ENCODE measurements at places on chromosomes 7 and 10.
A peak's percentile ranks its signal among the peaks of the same experiment; 100 is the strongest.

DNA sequence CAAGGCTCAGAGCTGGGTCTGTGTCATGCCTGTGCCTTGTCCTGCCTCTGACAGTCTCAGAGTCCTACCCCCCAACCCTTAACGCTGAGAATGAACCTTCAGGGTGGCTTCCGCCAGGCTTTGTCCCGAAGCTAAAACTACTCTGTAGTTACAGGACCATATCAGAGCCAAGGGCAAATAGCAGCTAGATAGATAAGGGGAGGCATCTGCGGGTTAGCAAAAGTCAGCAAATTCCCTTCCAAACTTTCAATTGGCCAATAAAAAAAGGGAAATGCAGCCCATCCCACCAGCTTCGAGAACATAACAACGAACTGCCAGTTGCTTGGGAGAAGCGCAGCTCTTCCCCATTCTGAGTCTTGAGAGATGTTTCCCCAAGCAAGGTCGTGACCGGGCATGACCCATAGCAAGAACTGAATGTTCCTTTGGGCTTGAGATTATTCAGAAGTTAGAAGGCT lies 17.7 kb downstream of the CCL24 start:
- peaks cover 11% of the 10 kb centered on the region for H3K4me1 ChIP-seq
- peaks cover 59% of the 10 kb centered on the region for H3K27me3 ChIP-seq
- H3K4me3 ChIP-seq = no peak overlapping the region
- H3K36me3 ChIP-seq = no peaks in the 10 kb centered on the region
- no peak for ATAC-seq
- H3K27ac ChIP-seq = no peak overlapping the region

DNA sequence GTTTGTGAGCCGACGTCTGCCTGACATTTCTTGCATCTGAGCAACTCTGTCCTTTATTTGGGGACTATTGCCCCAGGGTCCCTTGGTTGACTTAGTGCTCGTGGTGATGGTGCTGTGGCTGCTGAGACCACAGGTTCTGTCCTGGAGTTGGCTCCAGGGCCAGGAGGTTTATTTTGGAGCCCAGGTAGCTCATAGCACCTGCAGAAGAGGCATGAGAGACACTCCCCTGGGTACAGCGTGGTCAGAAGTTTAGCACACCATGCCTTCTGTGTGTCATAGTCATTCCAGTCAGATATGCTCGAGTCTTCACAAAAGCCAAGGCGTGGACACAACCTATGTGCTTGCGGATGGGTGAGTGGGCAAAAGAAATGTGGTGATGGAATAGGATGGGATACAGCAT lies 496.9 kb downstream of the TCERG1L start:
- no peak overlapping the region for H3K4me3 ChIP-seq
- H3K27ac ChIP-seq = no peak overlapping the region
- no peaks in the 10 kb centered on the region for H3K4me1 ChIP-seq
- ATAC-seq = no peak

DNA sequence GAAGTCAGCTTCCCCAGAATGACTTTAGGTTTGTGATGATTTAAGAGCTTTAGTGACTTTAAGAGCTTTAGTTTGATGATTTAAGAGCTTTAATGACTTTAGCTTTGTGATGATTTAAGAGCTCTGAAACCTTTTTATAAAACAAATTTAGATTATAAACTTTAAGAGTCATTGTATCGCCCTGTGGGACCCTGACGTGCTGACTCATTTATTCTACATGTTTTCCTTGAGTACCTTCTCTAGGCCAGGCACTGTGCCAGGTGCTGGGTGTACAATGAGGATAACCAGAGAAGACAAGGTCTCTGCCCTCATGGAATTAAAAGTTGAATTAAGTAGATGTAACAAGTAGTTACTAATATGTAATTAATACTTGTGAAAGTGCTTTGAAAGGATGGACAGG lies 45.4 kb downstream of the CNNM1 start:
- no peak for ATAC-seq
- no peak overlapping the region for H3K4me3 ChIP-seq
- H3K27me3 ChIP-seq = peaks cover 17% of the 10 kb centered on the region
- H3K4me1 ChIP-seq = peaks cover 7% of the 10 kb centered on the region
- no peaks in the 10 kb centered on the region for H3K36me3 ChIP-seq

DNA sequence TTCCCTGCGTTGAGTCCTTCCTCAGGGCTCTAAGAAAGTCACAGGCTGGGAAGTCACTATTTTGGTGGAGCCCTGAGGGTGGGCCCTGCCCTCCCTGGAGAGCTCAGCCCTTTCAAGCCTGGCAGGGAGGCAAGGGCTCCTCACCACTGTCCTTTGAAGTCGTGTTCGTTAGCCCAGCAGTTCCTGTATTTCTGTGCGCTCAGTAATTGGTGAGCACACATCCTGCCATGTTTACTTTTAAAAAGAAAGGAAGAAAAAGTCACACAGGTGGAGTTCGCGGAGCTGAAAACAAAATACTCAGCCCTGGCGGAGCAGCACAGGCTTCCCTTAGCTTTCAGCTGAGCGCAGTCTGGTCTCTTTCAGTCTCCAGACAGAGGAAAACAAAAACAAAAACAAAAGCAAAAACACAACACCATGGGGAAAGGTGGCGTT lies 37.1 kb downstream of the PRKCQ start:
- no peaks in the 10 kb centered on the region for H3K36me3 ChIP-seq
- H3K4me3 ChIP-seq = peak overlapping the region; percentile 47
- H3K27me3 ChIP-seq = peaks cover 41% of the 10 kb centered on the region
- peaks cover 12% of the 10 kb centered on the region for H3K4me1 ChIP-seq
- ATAC-seq = no peak
- H3K27ac ChIP-seq = no peak overlapping the region

DNA sequence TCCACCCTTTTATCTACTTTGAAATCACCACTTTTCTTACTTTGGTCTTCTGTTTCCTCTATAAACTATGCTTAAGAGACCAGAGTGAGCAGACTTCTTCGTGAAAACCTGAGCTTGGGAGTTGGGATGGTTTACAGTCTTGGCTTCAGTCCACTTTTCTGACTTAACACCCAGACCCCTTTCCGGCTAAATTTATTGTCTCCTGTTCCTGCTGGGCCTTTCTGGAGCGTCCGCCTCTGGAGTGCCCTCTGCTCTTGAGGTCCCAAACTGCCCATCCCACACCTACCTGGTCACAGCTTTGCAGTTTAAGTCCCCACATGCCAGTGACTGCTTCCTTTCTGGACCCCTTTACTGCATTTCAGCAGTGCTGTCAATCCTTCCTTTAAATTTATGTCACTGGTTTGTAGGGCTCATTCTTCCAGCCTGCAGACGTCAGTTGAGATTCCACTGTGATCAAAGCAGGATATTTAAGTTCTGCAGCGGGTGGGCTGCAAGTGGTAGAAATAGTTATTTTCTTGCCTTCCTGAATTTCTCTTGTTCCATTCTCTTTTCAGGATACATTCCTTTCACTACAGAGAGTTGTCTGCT lies 80.3 kb downstream of the KAT6B start:
- no peak overlapping the region for H3K4me3 ChIP-seq
- H3K4me1 ChIP-seq = peaks cover 29% of the 10 kb centered on the region
- H3K27me3 ChIP-seq = no peaks in the 10 kb centered on the region
- H3K36me3 ChIP-seq = peaks cover 5% of the 10 kb centered on the region
- no peak overlapping the region for H3K27ac ChIP-seq
- ATAC-seq = no peak

DNA sequence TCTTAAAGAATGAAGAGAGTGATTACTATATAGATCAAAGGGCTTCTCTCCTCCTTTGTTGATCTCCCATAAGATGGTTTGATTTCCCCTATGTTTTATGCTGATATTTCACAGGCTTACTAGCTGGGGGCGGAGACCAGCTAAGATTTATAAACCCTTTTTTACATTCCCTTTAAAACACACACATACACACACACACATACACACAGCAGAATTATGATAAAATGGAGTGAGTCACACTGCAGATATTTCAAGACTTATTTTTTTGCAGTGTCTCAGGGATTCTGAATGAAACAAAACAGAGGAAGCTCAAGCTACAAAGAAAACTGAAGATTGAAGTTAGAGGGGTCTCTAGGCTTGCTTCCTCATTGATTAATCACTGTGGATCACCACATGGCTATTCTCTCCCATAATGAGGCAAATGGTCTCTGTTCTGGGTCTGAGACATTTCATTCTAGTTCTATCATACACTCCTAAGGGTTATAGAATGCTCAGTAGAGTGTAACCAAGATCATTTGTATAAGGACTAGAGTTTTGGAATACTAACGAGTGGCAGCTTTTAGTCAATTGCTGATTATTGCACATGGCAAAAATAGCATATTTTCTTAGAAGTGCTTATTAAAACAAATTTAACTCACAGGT lies 18.6 kb downstream of the INA start:
- no peaks in the 10 kb centered on the region for H3K4me1 ChIP-seq
- H3K27me3 ChIP-seq = peaks cover 12% of the 10 kb centered on the region
- no peak overlapping the region for H3K27ac ChIP-seq
- H3K4me3 ChIP-seq = no peak overlapping the region

- H3K27ac ChIP-seq = no peak overlapping the region
- no peaks in the 10 kb centered on the region for H3K27me3 ChIP-seq
- H3K4me3 ChIP-seq = no peak overlapping the region
- H3K4me1 ChIP-seq = no peaks in the 10 kb centered on the region
- ATAC-seq = no peak
These were observed 173.1 kb upstream of the POM121L12 start for GRCh38 chr7:52862321-52862720.

GRCh38 chr10:15365692-15366091 lies 5.4 kb downstream of the FAM171A1 start:
- H3K27ac ChIP-seq = no peak overlapping the region
- peaks cover 55% of the 10 kb centered on the region for H3K27me3 ChIP-seq
- H3K4me3 ChIP-seq = no peak overlapping the region
- H3K36me3 ChIP-seq = no peaks in the 10 kb centered on the region
- no peak for ATAC-seq

Measured in stimulated activated memory B cell treated with anti-CD40 and anti-IgM and Interleukin-4, amounts not matched to agents 10 μg/mL and 1 μg/mL and 100 μg/mL, for 72 hours (primary cell).